Stimulated activated CD8-positive, alpha-beta memory T cell treated with anti-CD3 and anti-CD28 coated beads, Interleukin-7, amount 100 ng/mL, for 1 hour (primary cell): ENCODE measurements at places on chromosomes 1 and 21.

GRCh38 chr1:35715568-35716002, 3.1 kb downstream of the C1orf216 start:
- DNase-seq: peak; percentile 68

DNA sequence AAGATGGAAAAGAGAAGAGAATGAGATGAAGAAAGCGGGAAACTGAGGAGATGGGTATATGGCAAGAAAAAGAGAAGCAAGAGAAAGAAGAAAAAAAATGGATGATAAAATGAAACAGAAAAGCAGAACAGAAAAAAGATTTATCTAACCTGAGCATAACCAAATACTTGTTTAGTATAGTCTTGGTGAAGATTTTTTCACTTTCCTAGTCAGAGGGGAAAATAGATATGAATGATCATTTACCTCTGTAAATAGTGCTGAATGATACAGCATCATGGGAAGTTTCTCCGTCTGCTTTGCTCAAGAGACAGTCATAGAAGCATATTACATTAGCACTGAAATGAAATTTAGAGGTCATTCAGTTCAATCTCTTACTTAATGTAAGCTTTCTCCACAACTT, 36.1 kb upstream of the PLPPR4 start:
- no peak for DNase-seq

DNA sequence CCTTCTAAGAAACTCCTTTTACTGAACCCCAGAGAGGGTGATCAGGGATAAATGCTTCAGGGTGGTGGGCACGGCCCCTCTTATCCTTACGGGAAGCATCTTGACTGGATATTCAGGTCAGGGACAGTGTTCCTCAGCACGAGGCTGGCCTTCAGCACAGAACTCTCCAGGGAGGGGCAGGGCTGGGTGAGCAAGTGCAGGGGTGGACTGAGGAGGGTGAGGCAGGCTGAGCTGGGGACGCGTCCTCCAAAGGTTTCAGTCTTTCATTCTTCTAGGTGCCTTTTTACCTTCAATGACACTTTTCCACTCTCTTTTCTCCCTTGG, 52.3 kb downstream of the RASSF5 start:
- DNase-seq: no peak

- DNase-seq: no peak
These were observed 171.9 kb upstream of the NR5A2 start for GRCh38 chr1:199855580-199855979.

- DNase-seq: no peak
These were observed 20.5 kb upstream of the NRDC start for GRCh38 chr1:51899022-51899421.

DNA sequence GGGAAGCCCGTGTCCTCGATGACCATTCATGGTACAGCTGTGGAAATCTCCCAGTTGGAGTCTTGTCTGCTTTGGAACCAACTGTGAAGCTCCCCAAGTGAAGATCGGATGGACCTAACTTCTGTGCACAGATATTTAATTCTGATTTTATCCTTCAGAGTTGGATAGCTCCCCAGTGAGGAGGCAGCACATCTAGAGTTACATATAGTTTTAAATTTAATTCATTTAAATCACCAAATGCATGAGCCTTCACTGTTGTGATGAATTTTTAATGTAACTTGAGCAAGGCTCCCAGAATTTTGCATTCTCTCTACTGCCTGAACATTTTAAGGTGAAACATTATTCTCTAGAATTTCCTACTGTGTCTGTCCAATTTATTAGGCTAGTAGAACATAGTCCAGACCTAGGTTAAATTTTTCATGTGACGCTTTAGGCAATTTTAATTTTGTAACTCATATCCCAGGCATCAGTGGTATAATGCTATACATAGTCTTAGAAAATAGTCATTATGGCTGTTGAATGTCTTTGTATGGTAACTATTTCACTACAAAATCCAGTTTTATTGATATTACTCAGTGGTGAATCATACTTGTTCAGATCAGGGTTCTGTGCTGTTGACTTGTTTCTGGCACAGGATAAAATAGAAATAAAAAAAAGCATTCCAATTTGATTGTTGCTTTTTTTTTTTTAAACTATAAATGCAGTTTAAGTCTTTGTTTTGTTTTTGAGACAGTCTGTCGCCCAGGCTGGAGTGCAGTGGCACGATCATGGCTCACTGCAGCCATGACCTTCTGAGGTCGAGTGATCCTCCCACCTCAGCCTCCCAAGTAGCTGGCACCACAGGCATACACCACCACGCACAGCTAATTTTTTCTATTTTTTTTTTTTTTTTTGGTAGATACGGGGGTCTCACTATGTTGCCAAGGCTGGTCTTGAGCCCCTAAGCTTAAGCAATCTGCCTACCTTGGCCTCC, 66.9 kb downstream of the PRDM2 start:
- DNase-seq: no peak

DNA sequence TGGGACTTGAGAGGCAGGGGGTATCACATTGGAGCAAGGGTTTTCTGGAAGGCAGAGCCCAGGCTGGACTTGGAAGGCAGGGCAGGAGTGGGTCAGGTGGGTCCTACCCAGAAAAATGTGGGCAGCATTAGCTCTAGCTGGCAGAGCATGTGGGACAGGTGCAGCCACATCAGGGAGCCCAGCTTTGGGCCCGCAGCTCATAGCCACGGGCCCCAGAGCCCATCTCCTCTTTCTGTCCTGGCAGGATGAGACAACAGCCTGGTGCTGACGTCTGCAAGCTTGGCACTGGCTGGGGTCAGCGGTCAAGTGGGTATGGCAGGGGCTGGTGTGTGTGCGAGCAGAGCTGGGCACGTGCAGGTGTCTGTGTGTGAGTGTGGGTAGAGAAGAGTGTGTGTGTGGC, 154.7 kb downstream of the GRIK3 start:
- DNase-seq: no peak

DNA sequence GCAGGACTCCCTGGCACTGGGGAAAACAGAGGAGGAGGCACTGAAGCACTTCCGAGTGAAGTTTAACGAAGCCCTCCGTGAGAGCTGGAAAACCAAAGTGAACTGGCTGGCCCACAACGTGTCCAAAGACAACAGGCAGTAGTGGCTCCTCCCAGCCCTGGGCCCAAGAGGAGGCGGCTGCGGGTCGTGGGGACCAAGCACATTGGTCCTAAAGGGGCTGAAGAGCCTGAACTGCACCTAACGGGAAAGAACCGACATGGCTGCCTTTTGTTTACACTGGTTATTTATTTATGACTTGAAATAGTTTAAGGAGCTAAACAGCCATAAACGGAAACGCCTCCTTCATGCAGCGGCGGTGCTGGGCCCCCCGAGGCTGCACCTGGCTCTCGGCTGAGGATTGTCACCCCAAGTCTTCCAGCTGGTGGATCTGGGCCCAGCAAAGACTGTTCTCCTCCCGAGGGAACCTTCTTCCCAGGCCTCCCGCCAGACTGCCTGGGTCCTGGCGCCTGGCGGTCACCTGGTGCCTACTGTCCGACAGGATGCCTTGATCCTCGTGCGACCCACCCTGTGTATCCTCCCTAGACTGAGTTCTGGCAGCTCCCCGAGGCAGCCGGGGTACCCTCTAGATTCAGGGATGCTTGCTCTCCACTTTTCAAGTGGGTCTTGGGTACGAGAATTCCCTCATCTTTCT, 75.5 kb downstream of the PIK3CD start:
- DNase-seq: no peak

- no peak for DNase-seq
These were observed 366.6 kb upstream of the NCAM2 start for GRCh38 chr21:20631633-20632032.

DNA sequence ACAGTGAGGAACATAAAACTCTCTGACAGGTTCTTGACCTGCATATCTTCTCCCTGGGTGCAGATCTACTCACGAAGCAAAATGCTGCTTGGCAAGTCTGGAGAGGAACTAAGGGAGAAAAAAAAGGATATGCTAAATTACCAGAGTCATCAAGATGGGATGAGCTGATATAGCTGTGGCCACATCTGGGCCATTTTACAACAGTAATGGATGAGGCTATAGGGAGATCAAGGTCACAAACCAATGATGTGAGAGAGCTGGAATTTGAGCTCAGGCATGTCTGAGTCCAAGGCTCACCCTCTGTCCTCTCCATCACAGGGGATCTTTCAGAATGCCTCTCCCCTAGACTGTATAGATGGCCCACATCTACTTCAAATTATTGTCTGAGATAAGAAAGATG, 26.2 kb downstream of the ZMYND12 start:
- DNase-seq: no peak

GRCh38 chr1:100322436-100323211, 29.7 kb upstream of the CDC14A start:
- DNase-seq: no peak

DNA sequence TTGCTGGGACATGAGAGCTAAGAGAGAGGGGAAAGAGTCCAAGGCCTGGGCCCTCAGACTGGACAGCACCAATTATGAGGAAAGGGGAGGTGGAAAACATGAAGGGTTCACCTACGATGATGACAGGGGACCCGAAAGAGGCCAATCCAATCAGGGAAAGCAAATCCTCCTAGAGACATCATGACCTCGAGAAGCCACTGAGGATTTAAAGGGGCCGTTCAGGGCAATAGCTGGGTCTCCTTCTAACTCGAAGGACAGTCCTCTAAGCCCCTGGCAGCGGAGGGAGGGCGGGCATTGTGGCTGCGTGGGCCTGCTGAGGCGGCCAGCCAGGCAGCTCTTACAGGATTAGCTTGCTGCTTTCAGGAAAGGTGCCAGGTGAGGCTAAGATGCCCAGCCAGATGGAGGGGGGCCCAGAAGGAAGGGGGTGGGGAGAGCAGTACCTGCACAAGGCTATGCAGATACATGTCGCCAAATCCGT, 7.4 kb downstream of the MEF2D start:
- no peak for DNase-seq

GRCh38 chr1:91651243-91651642, 150.6 kb downstream of the CDC7 start:
- DNase-seq: no peak

DNA sequence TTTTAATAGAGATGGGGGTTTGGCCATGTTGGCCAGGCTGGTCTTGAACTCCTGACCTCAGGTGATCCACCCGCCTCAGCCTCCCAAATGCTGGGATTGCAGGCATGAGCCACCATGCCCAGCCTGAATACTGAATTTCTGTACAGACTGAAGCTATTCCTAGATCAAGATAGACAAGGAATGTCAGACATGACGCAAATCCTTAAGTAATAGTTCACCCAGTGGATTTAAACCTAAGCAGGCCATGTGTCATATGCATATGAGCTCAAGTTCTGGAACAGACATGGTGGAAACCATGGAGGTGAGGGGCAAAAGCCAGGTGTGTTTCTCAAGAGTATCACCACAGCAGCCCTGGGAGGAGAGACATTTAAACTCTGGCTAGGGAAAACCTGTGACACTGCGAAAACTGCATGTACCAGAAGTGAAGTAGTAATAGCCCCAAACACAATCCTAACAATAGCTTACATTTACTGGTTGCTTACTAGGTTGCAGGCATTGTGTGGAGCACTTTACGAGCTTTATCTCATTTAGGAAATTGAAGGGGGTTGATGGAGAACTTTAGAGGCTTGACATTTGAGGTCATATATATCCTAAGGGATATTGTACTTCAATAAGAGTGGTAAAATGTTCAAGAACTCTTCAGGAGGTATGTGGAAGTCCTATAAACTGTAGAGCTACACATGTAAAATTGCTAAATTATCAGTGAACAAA, 31.7 kb upstream of the MAN1A2 start:
- DNase-seq: no peak

DNA sequence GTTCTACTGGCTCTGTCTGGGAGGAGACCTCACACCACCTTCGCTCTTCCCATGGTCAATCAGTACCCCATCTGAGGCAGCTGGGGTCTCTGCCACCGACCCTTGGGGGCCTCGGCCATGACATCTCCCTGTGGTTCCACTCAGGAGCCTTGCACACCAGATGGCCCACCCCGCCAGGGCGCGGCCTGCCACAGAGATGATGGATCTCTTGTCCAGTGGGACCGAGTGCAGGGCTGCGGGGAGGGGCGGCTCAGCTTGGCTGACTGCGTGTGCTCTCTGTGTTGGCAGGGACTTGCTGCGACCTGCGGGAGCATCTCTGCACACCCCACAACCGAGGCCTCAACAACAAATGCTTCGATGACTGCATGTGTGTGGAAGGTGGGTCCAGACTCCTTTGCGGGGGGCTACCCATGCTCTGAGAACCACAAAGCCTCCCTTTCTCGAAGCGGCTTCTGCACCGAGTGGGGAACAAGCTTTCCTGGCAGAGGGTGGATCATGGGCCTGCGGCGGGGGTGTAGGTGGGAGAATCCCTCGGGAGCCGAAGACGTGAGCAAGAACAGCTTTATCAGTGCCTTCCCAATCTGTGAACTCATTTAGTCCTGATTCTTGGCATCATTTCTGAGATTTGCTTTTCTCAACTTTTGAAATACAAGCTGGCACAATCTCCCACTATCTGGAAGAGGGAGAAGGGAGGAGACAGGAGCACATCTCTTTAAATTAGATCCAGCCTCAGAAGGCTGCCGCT, 20.9 kb upstream of the AGTRAP start:
- no peak for DNase-seq

GRCh38 chr21:44054710-44055109, 42.6 kb downstream of the TRAPPC10 start:
- no peak for DNase-seq

DNA sequence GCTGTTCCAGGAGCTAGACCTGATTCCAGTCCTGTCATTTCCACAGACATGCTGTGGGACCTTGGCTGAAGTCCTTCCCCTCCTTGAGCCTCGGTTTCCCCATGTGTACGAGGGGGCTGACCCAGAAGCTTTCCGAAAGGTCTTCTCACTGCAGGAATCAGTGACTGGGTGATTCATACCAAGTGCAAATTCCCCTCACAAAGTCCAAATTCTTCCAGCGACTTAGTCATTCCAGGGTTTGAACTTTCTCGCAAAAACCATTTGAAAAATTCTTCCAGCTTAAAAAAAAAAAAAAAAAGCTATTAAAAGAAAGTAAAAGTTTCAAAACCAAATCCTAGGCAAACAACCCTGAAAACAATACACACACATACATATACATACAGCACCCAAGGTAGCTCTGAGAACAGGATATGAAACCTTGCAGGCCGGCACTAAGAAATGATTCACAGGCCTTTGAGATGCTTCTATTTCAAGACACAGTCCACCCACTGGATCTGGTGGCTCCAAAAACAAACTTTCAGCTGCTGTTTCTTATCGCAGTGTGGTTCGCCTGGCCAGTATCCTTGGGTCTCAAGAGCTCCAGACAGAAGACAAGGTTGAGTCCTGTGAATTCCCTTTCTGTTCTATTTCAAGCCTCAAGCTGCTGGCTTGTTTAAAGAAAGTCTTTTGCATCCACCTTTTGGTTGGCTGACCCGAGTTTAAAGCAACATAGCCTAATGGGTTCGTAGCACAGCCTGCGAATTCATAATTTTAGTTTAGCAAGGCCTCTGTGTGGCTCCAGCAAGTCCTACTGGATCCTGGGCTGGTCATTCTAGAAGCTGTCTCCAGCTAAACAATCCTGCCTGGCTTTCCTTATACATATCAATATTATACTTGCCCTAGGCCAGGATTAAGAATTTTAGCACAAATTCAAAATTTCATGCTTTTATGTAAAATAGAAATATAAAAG, 18.0 kb upstream of the ID3 start:
- no peak for DNase-seq

DNA sequence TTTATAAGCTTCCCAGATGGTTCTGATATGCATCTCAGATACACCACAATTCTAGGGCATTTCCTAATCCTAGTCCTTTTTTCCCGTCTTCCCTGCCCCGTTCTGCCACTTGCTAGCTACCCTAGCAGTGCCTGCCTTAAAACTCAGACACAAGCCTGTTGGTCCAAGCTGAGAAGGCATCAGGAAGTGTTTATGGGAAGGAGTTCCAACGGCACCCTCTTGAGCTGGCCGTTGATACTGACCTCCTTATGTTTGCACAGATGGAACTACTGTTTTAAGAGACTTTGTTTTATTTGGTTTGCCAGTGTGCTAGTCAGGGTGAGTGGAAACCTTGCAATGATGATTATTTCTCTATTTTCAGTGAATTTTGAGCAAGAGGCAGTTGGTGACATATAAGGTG, 67.2 kb downstream of the UCK2 start:
- DNase-seq: no peak

GRCh38 chr1:6495041-6495441, 3.6 kb upstream of the PLEKHG5 start:
- no peak for DNase-seq
